ENCODE measurements at places on chromosomes 6 and 20. TPM values are rescaled to one million over a fixed set of nuclear protein-coding genes. Genes with fewer than 3 reads are reported as not detected.

The ADGRG6 gene
- total RNA-seq, result 76.5 TPM

The ENPP3 gene
- not detected for total RNA-seq

The KHDC1L gene
- total RNA-seq, result not detected

The APOBEC2 gene
- not detected for total RNA-seq

The MAS1 gene
- total RNA-seq, result not detected

The FAM83B gene
- total RNA-seq, result not detected

The CSTF1 gene
- 29.6 TPM for total RNA-seq

The SGK1 gene
- total RNA-seq, result 106 TPM

The FAM209B gene
- total RNA-seq, result not detected

The PTK6 gene
- total RNA-seq, result 0.09 TPM

The PLN gene
- total RNA-seq, result not detected

The ROS1 gene
- total RNA-seq, result 0.08 TPM

The PGC gene
- total RNA-seq, result not detected

The MTFR2 gene
- total RNA-seq, result 6.2 TPM

The DEFB113 gene
- not detected for total RNA-seq

The KCNQ5 gene
- total RNA-seq, result 35.5 TPM

The CCN2 gene
- 539 TPM for total RNA-seq

All from HFFc6 (cell line).